ENCODE measurements at places on chromosomes 13 and 19.

- DNase-seq, result no peak
Measured at GRCh38 chr19:33133438-33134031, 1.6 kb downstream of the WDR88 start.

DNA sequence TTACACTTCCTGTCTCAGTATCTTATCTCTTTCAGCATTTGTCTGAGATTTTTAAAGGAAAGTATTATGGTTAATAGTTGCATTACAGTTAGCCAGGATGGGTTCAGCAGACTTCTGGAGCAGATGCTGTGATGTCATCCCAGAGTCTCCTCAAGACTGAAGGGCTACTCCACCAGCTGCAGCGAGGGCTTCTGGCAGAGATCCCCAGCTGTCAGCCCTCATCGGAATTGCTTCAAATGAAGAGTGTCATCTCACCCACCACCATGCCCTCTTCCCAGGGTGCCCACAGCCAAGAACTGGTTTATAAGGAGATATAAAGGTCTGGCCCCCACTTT lies 84.4 kb downstream of the FAM216B start:
- no peak for DNase-seq

GRCh38 chr19:30130356-30131122 lies 188.5 kb downstream of the URI1 start:
- DNase-seq, result no peak

GRCh38 chr13:110318920-110319319 lies 11.8 kb downstream of the COL4A2 start:
- no peak for DNase-seq

GRCh38 chr13:50631041-50631440 lies 212.5 kb downstream of the DLEU7 start:
- DNase-seq, result no peak

- DNase-seq, result no peak
Measured at GRCh38 chr13:111216166-111216960, 101.3 kb downstream of the ARHGEF7 start.

GRCh38 chr13:106286811-106287210 lies 248.7 kb downstream of the EFNB2 start:
- DNase-seq, result no peak

DNA sequence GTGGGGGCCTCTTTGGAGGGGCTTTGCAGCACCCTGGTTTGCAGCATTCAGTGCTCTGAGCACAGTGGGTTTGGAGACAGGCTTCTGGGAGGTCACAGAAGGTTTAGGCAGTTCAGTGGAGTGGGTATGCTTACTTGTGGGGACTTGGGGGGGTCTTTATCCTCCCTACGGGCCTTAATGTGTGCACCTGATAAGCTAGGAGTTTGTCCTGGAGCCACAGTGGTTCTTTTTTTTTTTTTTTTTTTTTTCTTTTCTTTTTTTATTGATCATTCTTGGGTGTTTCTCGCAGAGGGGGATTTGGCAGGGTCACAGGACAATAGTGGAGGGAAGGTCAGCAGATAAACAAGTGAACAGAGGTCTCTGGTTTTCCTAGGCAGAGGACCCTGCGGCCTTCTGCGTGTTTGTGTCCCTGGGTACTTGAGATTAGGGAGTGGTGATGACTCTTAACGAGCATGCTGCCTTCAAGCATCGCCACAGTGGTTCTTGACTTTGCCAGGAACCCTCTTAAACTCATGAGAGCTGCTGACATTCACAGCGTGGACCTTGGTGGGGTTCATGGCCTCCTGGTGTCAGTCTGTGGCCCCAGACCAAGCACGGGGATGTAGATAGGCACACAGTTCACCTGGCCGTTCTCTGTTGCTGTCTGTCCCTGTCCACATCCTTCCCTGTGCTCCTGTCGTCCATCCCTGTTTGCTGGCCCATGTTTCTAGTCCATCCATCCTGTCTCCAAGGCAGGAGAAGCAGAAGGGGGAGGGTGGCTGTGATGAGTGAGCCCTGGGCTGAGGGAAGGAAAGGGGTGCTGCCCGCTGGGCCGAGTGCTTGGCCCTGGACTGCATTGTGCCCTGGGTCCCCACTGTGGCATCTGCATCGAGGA lies 2.7 kb downstream of the EGLN2 start:
- DNase-seq, result no peak

DNA sequence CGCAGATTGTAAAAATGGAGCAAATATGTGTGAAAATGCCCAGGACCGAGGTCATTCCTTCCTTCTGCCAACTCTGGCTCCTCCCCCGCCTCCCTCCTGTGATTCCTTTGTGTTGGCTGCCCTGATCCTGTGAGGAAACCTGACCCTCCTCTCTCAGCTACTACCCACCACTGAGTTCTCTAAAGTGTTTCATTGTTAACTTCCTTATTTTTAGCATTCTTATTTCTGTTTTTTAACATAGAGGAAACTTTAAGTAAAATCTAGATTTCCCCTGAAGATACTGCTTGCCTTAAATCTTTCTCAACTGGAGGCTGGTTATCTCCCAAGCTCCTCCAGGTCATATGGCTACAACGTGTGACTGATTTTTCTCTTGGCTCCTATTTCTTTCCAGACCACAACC lies 21.7 kb upstream of the FBXL3 start:
- no peak for DNase-seq

DNA sequence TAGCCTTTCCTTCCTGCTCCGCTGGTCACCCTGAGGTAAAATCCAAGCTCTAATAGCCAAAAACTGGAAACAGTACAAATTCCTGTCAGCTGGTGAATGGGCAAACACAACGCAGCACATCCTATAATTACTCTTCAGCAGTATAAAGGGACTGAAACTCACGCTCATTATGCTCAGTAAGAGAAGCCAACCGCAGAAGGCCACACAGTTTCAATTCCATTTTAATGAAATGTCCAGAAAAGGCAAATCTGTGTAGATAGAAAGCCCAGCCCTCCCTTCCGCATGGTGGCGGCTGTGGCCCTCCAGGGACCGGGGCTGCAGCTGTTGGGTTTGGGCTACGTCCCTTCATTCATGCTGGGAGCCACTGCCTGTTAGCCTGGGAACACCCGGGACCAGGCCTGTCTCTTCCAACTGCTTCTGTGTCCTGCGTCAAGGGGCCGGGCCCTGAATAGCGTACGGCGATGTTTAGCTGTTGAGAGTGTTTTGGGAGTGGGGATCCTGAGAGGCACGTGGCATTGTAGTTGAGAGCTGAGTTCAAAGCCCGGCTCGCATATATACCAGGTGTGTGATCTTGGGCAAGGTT lies 23.5 kb downstream of the NKPD1 start:
- DNase-seq, result no peak

DNA sequence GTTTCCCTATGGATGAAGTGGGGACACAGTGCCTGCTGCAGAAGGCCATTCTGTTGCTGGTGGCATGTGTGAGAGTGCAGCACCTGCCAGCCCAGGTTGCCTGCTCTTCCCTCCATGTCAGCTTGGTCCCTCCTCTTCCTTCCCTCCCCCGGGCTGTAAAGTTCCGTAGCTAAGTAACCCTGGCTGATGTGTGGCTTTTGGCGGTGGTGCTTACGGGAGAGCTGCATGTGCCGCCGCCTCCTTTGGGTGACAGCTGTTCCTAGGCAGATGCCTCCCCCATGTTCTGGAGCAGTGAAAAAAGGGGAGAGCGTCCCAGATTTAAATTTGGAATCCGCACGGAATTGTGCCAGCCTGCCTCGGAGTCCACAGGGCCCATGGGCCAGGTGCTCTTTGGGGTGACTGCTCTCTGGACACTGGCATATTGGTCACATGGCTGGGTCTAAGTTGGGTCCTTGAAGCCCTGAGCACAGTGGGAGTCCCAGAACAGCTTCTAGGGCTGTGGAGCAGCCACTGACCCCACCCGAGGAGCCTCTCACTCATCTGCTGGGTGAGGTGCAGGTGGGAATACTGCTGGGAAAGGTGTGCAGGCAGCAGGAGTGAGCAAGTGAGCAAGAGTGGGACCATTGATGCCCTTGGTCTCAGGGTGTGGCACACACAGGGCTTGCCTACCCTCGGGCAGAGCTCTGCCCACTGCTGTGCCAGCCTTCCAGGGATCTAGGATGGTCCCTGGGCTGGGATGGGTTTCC lies 33.1 kb upstream of the ZNF536 start:
- DNase-seq, result no peak

DNA sequence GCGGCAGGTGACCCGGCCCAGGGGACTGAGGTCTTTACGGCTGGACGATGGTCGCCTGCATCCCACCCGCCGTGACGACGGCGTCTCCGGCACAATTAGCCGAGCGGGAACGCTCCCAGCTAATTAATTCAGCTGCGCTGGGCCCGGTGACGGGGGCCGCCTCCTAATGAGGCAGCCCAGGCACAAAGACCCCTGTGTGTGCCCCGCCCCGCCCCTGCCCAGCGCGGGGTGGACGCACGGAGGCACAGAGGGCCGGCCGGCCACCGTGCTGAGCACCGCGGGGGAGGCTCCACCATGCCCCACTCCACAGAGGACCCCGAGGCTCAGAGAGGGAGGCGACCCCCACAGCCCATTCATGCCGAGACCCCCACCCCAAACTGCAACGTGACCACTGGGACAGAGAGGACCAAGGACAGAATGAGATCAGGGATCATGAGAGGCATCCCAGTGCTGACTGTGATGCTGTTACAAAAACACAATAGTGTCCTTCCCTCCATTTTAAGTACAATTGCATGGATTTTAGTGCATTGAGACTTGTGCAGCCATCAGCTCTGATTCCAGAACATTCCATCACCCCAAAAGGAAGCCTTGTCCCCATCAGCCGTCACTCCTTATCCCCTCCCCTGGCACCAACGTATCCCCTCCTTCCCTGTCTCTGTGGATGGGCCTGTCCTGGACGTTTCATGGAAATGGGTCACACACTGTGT lies 17.0 kb downstream of the EFNA2 start:
- DNase-seq, result no peak

DNA sequence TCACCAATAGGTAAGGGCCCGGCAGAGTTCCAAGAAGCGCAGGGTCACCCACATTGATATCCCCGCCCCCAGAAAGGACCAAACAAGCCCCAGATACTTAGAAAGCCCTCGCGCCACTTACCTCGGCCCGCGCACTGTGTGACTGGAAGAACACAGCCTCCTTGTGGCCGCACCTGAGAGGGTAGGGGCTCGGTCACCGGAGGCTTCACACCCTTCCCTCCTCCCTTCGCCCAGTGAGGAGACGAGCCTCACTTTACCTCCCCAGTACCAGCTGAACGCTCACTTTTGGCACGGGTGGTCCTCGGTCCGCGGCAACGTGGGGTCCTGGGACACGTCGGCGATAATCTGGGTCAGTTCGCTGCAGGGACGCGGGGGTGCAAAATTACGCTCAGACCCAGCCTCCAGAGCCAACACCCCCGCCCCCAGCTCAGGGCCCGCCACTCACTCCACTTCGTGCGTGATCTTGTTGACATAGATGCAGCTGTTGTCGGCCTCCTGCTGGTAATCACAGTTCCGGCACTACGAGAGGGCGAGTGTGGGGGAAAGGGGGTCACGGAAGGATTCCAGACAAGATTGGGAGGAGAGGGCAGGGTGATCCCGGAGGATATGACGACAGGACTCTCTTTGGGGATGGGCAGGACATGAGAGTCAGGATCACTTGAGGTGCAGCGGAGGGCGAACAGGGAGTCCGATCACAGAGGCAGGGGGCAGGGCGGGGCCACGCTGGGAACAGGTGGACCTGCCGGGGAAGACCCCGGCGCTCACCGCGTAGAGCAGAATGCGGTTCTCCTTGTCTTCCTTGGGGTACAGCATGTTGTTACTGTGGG lies 568 bp downstream of the POLR2I start:
- no peak for DNase-seq

GRCh38 chr13:93603043-93603442 lies 376.4 kb downstream of the GPC6 start:
- DNase-seq, result no peak

GRCh38 chr19:41546386-41546789 lies 29.6 kb upstream of the CEACAM21 start:
- DNase-seq, result no peak

DNA sequence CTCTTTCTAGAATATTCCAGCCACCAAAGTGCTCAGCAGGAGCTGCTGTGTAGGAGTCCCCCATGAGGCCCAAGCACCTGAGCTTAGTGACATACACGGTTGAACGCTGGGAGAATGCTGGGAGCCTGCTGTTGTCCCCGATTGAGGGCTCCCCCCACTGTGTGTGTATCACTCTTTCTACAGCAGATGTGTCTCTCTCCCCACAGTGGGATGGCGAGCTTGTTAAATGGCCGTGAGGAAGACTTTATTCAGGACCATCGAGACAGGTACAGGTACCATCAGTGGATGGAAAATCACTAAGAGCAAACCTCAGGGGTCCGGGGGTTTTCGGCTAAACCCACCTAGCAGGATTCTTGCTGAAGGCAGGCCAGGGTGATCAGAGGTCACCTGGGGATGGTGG lies 22.7 kb downstream of the EPN1 start:
- DNase-seq, result no peak

DNA sequence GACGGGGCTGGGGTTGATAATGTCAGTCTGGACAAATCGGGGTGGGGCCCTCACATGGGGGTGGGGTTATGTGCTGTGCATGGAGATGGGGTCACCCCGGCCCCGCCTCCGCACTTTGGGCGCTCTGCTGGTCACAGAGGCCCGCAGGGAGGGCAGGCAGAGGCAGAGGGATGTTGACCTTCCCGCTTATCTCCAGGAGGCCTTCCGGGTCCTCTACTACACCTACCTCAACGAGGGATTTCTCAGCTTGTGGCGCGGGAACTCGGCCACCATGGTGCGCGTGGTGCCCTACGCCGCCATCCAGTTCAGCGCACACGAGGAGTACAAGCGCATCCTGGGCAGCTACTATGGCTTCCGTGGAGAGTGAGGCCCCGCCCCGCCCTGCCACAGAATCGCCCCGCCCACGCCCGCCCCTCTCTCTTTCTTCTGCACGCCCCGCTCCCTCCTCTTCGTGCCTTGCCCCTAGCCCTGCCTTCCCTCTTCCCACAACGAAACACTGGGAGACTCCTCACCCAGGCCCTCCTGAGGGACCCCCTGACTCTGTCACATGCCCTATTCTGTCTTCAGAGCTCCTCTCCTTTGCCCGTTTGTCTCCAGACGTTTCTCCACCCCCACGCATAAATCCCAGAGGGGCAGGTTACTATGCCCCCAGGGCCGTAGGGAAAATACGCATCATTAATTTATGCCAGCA lies 32.8 kb downstream of the TMEM161A start:
- no peak for DNase-seq

- no peak for DNase-seq
Measured at GRCh38 chr19:50324331-50324730, 4.8 kb downstream of the KCNC3 start.

DNA sequence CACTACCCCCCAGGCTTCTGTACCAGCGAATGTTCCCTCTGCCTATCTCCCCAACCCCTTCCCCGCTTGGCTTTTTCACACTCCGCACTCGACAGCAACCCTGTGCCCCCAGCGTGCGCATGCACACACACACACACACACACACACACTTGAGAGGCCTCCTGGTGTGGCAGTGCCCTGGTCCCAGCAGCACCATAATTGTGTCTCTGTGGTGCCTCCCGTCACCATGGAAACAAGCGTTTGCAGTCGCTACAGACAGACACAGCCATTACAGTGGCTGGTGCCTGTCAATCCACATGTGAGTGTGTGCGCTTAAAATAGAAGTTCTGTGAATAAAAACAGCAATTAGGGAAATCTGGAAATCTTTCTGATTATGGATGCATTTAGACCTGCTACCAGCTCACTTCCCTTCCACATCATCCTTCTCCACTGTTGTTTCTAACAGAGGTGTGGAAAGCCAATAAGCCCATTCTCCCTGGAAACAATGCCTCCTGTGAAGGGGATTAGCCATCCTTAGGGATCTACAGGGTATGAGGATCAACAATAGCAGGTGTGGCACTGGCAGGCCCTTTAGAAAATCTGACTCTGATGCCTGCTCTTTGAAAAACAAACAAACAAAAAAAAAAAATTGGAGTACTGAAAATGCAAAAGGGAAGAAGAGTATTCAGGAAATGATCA lies 146.3 kb downstream of the DCLK1 start:
- DNase-seq, result no peak

Measured in stimulated activated CD8-positive, alpha-beta memory T cell treated with anti-CD3 and anti-CD28 coated beads, Interleukin-4, amount 100 ng/mL, for 1 hour (primary cell).